Sigmoid colon (tissue), 7 donors: ENCODE measurements at places on chromosomes 7 and 10. TPM values are rescaled to one million over a fixed set of nuclear protein-coding genes. Genes with fewer than 3 reads are reported as not detected.

DNA sequence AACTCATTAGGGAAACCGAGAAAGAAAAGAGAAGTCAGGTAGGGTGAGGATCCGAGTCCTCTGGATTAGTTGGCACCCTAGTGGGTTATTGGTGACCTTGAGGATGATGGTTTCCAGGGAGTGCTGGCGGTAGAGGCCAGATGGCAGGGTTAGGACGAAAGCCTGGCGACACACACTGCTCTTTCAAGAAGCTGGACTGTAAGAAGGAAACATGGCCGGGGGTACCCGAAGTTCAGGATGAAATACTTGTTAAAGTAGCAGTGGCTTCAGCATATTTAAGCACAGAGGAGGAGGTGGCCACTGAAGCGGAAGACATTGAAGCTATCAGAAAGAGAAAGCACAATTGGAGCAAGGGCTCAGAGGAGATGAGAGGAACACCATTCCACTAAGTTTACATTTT is 224.6 kb downstream of the RELN start:
- no peak for DNase-seq
- H3K4me3 ChIP-seq: no peak overlapping the region
- no peak overlapping the region for H3K27ac ChIP-seq
- no peaks in the 10 kb centered on the region for H3K4me1 ChIP-seq

ENKUR gene
- total RNA-seq: not detected

SPDYE8 gene
- total RNA-seq: not detected

- H3K4me1 ChIP-seq: no peaks in the 10 kb centered on the region
- no peak overlapping the region for H3K27ac ChIP-seq
- no peaks in the 10 kb centered on the region for H3K27me3 ChIP-seq
- DNase-seq: no peak
- no peak overlapping the region for H3K4me3 ChIP-seq
Measured at GRCh38 chr7:138979226-138979979, 1.8 kb downstream of the KIAA1549 start.

GRCh38 chr10:84230359-84230758 is 5.0 kb upstream of the LRIT2 start:
- H3K36me3 ChIP-seq: no peaks in the 10 kb centered on the region
- H3K4me1 ChIP-seq: no peaks in the 10 kb centered on the region
- no peak overlapping the region for H3K27ac ChIP-seq
- peak; percentile 72 for DNase-seq
- H3K27me3 ChIP-seq: no peaks in the 10 kb centered on the region
- H3K4me3 ChIP-seq: no peak overlapping the region

GRCh38 chr7:4758791-4759190 is 16.6 kb upstream of the AP5Z1 start:
- H3K27me3 ChIP-seq: no peaks in the 10 kb centered on the region
- peaks cover 64% of the 10 kb centered on the region for H3K36me3 ChIP-seq
- H3K27ac ChIP-seq: no peak overlapping the region
- DNase-seq: no peak

- peak overlapping the region; percentile 93 for H3K27ac ChIP-seq
- no peaks in the 10 kb centered on the region for H3K27me3 ChIP-seq
- no peak for DNase-seq
- H3K4me3 ChIP-seq: peak overlapping the region; percentile 77
Measured at GRCh38 chr7:107744345-107744750, 406 bp downstream of the CBLL1 start.

GRCh38 chr7:128035712-128036111 is 4.5 kb upstream of the LRRC4 start:
- H3K27me3 ChIP-seq: no peaks in the 10 kb centered on the region
- H3K36me3 ChIP-seq: no peaks in the 10 kb centered on the region
- peaks cover 12% of the 10 kb centered on the region for H3K4me1 ChIP-seq
- no peak overlapping the region for H3K27ac ChIP-seq
- H3K4me3 ChIP-seq: no peak overlapping the region

- peaks cover 35% of the 10 kb centered on the region for H3K4me1 ChIP-seq
- DNase-seq: no peak
- no peaks in the 10 kb centered on the region for H3K36me3 ChIP-seq
- no peaks in the 10 kb centered on the region for H3K27me3 ChIP-seq
Measured at GRCh38 chr7:42347616-42348015, 110.6 kb upstream of the GLI3 start.

ZNF679 gene
- not detected for total RNA-seq

FAM25C gene
- not detected for total RNA-seq

DNA sequence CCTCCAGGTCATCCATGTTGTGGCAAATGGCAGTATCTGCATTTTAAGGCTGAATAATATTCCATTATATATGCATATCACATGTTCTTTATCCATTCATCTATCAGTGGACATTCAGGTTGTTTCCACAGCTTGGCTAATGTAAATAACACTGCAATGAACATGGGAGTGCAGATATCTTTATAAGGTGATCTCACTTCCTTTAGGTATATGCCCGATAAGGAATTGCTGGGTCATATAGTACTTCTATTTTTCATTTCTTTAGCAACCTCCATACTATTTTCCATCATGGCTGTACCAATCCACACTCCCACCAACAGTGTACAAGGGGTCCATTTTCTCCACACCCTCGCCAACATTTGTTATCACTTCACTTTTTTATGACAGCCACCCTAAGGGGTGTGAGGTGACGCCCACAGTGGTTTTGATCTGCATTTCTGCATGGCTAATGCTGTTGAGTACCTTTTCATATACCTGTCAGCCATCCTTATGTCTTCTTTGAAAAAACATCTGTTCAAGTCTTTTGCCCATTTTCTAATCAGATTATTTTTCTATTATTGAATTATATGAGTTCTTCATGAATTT is 18.9 kb downstream of the ABI1 start:
- DNase-seq: no peak
- H3K27ac ChIP-seq: no peak overlapping the region
- H3K4me3 ChIP-seq: no peak overlapping the region
- peaks cover 8% of the 10 kb centered on the region for H3K4me1 ChIP-seq
- no peaks in the 10 kb centered on the region for H3K36me3 ChIP-seq
- no peaks in the 10 kb centered on the region for H3K27me3 ChIP-seq

- no peaks in the 10 kb centered on the region for H3K27me3 ChIP-seq
- no peak overlapping the region for H3K4me3 ChIP-seq
- no peaks in the 10 kb centered on the region for H3K4me1 ChIP-seq
- no peak for DNase-seq
- H3K27ac ChIP-seq: no peak overlapping the region
Measured at GRCh38 chr10:73931767-73932619, 21.1 kb downstream of the PLAU start.

ZNF25 gene
- 35.7 TPM for total RNA-seq

DNA sequence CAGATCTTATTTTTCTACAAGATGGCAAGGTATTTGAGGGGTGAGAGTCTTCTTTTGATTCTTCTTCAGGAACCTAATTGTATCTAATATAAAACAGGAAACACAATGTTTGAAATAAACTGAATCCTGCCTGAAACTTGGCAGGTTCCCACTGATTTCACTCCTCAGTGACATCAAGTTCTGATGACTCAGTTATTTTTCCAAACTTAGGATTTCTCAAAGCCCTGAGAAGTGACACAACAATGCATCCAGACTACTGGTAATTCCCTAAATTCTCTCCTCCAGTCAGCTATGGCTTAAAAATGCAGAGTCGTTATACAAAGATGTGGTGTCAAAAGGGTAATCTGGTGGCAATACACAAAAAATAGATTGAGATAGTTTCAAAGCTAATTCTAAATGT is 80.9 kb downstream of the ABLIM1 start:
- no peak overlapping the region for H3K4me3 ChIP-seq
- no peak for DNase-seq
- no peak overlapping the region for H3K27ac ChIP-seq

H2BK1 gene
- not detected for total RNA-seq

GRCh38 chr10:44198096-44198779 is 186.7 kb downstream of the CXCL12 start:
- no peaks in the 10 kb centered on the region for H3K27me3 ChIP-seq
- no peaks in the 10 kb centered on the region for H3K4me1 ChIP-seq
- H3K27ac ChIP-seq: peak overlapping the region; percentile 9
- no peak overlapping the region for H3K4me3 ChIP-seq

DNA sequence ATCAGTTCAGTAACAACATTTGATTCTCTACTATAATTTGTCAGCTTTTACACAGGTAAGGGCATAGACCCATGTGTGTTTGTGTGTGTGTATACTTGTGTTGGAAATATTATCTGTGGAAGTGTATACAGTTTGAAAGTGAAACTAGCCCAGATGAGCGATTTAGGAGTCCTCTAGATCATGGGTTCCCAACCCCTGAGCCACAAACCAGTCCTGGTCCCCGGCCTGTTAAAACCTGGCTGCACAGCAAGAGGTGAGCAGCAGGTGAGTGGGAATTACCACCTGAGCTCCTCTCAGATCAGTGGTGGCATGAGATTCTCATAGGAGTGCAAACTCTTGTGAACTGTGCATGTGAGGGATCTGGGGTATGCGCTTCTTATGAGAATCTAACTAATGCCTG is 1221.5 kb upstream of the SORCS1 start:
- H3K36me3 ChIP-seq: no peaks in the 10 kb centered on the region
- no peak overlapping the region for H3K4me3 ChIP-seq
- H3K4me1 ChIP-seq: no peaks in the 10 kb centered on the region
- H3K27ac ChIP-seq: no peak overlapping the region

GRCh38 chr10:75723319-75723980 is 292.0 kb downstream of the LRMDA start:
- no peaks in the 10 kb centered on the region for H3K36me3 ChIP-seq
- no peak overlapping the region for H3K4me3 ChIP-seq
- no peak overlapping the region for H3K27ac ChIP-seq
- no peaks in the 10 kb centered on the region for H3K4me1 ChIP-seq

GRCh38 chr10:125984865-125985495 is 88.6 kb downstream of the FANK1 start:
- H3K27me3 ChIP-seq: no peaks in the 10 kb centered on the region
- DNase-seq: no peak
- no peak overlapping the region for H3K27ac ChIP-seq
- H3K36me3 ChIP-seq: no peaks in the 10 kb centered on the region

- peak; percentile 73 for DNase-seq
- peak overlapping the region; percentile 84 for H3K27ac ChIP-seq
- no peaks in the 10 kb centered on the region for H3K27me3 ChIP-seq
Measured at GRCh38 chr7:13990319-13990983, 985 bp upstream of the ETV1 start.

DNA sequence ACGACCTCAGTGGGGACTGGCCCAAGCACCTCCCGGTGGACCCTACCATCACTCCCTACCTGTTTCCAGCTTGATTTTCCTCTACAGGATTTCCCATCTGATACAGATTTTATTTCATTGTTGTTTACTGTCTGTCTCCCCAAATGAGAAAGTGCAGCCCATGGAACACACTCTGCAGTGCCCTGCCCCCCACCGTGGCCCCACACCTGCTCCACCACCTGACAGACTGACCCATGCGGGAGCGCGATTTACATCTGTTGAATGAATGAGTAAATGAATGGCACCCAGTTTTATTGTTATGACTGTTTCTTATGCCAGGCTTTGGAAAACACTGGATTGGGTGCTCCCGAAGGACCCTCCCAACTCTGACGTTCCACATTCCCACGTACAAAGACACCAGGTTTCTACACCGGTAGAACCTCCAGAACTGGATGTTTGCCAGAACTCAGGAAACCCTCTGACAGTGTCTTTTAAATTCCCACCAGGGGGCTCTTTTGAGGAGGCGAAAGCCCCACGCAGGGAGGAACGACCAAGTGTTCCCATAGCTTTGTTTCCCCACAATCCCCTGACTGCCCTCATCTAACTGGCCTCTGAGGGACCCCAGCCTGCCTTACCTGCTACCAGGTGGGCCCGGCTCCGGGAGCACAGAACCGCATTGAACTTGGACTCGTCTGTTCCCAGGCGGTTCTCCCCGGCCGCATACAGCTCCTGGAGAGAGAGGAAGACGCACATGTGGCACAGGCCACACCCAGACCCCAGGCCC is 29.0 kb downstream of the PLAC9 start:
- peaks cover 50% of the 10 kb centered on the region for H3K36me3 ChIP-seq
- no peaks in the 10 kb centered on the region for H3K27me3 ChIP-seq
- no peak for DNase-seq
- H3K27ac ChIP-seq: peak overlapping the region; percentile 89
- H3K4me3 ChIP-seq: no peak overlapping the region

GDF2 gene
- not detected for total RNA-seq

HABP2 gene
- not detected for total RNA-seq

- H3K27me3 ChIP-seq: no peaks in the 10 kb centered on the region
- H3K4me3 ChIP-seq: no peak overlapping the region
- no peaks in the 10 kb centered on the region for H3K36me3 ChIP-seq
Measured at GRCh38 chr7:110633313-110633712, 457.6 kb upstream of the LRRN3 start.

- no peaks in the 10 kb centered on the region for H3K4me1 ChIP-seq
- no peak overlapping the region for H3K27ac ChIP-seq
- H3K27me3 ChIP-seq: no peaks in the 10 kb centered on the region
- DNase-seq: no peak
- H3K36me3 ChIP-seq: no peaks in the 10 kb centered on the region
Measured at GRCh38 chr7:47528471-47528870, 53.4 kb downstream of the TNS3 start.

- no peak overlapping the region for H3K4me3 ChIP-seq
- H3K27me3 ChIP-seq: no peaks in the 10 kb centered on the region
- H3K36me3 ChIP-seq: no peaks in the 10 kb centered on the region
- peaks cover 5% of the 10 kb centered on the region for H3K4me1 ChIP-seq
- no peak overlapping the region for H3K27ac ChIP-seq
Measured at GRCh38 chr10:101400585-101400984, 46.6 kb downstream of the BTRC start.

DNA sequence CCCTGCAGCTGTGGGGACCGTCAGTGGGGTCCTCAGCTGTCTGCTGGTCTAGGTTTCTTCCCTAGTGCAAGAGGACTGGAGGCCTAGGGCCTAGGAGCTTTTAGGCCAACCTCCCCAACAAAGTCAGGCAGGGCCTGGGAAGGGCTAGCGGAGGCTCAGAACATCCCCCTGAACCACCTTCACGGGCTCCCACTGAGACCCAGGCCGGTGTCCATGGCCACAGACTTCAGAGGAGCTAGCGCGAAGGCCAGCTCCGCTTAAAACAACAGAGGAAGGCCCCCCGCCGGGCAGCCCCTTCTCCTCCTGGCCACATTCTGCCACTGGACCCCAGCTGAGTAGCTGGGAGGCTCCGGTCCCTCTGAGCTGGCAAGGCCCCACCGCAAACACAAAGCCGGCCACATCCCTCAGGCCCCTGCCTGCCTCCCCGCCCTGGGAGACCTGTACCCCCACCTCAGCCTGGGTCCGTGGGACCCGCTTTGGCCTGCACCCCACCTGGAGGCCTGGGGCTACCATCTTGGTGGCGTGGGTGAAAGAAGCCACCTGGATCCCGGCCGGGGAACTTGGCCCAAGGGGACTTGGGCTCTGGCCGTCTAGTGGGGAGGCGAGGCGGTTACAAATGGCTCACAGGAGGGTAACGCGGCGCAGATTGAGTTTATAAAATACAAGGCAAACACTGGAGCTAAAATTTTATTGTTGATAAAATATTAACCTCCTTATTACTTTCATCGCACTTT is 5.4 kb upstream of the UNCX start:
- H3K27me3 ChIP-seq: peaks cover 89% of the 10 kb centered on the region
- no peak overlapping the region for H3K4me3 ChIP-seq
- no peak overlapping the region for H3K27ac ChIP-seq
- no peak for DNase-seq
- H3K36me3 ChIP-seq: no peaks in the 10 kb centered on the region
- peaks cover 35% of the 10 kb centered on the region for H3K4me1 ChIP-seq

SPRN gene
- 0.41 TPM for total RNA-seq

- DNase-seq: no peak
- H3K36me3 ChIP-seq: no peaks in the 10 kb centered on the region
- H3K27me3 ChIP-seq: no peaks in the 10 kb centered on the region
- H3K27ac ChIP-seq: no peak overlapping the region
- no peak overlapping the region for H3K4me3 ChIP-seq
Measured at GRCh38 chr10:77504196-77504872, 133.3 kb downstream of the KCNMA1 start.

HOXA7 gene
- 7.8 TPM for total RNA-seq
